MCF 10A (cell line): ENCODE measurements at places on chromosomes 1 and 21. TPM values are rescaled to one million over a fixed set of nuclear protein-coding genes. Genes with fewer than 3 reads are reported as not detected.
A peak's percentile ranks its signal among the peaks of the same experiment; 100 is the strongest.

GRCh38 chr1:10639775-10640578, 156.5 kb downstream of the CASZ1 start:
- peak; percentile 6 for DNase-seq

DNA sequence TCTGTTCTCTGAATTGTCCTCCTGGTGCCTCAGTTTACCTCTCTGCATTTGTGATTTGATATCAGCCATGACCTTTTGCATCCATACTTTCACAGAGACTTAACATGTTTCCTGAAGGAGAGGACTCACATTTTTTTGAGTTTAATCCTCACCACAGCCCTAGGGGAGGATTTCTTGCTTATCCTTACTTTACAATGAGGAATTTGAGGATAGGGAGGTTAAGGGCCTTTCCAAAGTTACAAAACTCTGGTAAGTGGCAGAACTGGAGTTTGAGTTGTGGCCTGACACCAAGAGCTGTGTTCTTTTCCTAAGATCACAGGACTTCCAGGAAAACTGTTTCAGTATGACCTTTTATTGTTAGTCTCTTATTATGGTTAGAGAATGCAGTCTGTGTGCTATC, 34.2 kb downstream of the TNFRSF8 start:
- DNase-seq: no peak

DNA sequence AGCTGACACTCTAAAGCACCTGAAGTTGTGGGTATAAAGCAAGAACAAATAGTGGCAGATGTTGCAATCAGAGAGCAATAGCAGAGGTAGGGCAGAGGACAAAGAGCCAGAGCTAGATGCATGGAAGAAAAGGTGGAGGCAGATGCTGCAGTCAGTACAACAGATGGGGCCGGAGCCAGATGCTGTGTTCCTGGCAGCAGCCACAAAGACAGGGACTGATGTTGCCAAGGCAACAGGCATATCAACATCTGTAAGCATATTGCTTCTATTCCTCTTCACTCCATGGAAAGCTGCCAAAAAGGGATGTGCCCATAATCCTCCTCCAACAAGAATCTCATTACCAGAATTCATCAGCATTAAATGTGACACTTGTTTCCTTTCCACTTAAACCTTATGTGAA, 108.0 kb downstream of the TNNI3K start:
- DNase-seq: peak; percentile 9

DNA sequence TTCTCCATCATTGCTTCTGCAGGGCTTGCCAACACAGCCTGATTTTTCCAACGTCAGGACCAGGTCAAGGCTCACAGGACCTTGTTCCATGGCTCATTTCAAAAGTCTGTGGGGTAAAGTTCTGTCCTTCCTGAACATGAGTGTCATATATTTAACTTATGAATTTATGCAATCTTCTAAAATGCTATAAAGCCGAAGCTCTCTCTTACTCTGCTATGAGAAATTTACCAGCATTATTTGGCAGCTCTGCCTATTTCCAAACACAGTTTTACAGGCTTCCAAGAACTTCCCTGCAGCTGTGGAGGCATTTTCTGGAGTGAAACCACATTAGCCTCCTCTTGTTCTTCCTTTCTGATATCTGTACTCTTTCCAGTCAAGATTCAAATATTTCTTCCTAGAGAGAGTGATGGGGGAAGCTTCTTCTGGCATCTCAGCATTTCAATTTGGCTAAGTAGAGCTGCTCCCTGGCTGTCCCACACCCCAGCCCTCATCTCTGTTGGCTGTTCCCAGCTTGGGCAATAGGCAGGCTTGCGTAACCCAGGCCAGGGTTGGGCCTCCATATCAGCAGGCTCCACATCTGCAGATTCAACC, 15.6 kb upstream of the HMGCS2 start:
- DNase-seq: peak; percentile 72

DNA sequence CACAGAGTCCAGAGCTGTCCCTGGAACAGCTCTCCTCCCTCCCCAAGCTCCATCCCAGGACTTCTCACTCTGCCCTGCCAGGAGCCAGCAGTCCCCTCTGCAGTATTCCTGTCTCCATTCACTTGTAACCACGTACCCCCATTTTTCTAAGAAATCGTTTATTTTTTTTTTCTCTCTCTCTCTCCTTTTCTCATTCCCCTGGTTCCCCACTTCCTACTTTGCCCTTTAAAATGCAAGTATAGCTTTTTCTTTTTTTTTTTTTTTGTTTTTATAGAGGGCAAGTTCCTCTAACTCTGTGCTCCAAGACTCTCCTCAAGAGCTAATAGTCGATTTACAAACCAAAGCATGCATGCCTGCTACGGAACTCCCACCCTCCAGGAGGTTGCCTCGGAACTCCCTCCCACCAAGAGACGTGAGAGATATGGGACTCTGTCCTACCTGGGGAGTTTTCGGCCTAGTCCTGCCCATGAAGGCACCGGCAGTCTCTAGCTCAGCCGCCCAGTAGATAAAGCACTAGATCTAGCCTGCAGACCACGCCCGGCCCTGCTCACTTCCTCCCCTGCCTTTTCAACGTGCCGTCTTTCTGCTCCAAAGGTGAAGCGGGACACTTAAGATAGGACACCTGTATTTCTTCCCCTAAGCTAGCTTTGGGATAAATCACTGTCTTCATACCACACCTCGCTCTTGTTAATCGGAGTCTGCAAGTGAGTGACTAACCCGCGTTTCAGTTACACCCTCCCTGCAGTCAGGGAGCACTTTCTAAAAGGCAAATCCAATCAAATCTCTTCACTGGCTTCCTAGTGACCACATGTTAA, 27.7 kb downstream of the TNFRSF9 start:
- DNase-seq: no peak

DNA sequence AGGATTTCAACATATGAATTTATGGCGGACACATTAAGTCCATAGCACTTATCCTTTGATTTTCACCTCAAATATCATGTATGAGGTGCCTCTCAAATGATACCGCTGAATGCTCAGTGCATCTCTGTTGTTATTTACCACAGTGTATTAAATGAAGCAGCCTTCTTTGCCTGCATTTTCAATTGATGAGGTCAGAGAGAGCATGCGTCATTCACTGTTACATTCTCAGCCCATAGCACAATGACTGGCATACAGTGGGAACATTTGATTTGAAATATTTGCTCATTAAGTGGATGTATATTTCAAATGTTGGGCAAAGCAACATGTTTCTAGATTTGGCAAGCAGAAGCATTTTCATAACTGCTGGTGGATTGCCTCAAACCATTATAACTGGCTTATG, 45.7 kb downstream of the LRRC7 start:
- DNase-seq: no peak

GRCh38 chr1:12067900-12068821, 5.1 kb downstream of the TNFRSF8 start:
- DNase-seq: no peak

GRCh38 chr1:31739346-31739745, 24.8 kb downstream of the ADGRB2 start:
- DNase-seq: no peak

DNA sequence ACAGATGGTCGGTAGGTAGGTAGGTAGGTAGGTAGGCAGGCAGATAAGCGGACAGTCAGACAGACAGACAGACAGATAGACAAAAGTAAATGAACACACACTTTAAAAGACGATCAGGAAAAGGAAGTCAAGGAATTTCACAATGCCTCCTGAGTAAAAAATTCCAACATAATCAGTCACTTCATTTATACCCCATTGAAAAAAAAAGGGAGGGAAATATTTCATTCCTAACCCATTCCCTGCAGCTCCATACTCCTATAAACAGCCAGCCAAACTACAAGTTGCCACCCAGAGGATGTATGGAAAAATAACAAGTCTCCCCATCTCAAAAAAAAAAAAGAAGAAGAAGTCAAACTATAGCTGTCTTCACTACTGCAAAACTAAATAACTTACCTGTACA, 43.4 kb downstream of the ZZZ3 start:
- DNase-seq: peak; percentile 60

- no peak for DNase-seq
Measured at GRCh38 chr1:43499898-43500297, 30.8 kb upstream of the PTPRF start.

GRCh38 chr1:235290740-235291502, 37.1 kb downstream of the ARID4B start:
- no peak for DNase-seq

DNA sequence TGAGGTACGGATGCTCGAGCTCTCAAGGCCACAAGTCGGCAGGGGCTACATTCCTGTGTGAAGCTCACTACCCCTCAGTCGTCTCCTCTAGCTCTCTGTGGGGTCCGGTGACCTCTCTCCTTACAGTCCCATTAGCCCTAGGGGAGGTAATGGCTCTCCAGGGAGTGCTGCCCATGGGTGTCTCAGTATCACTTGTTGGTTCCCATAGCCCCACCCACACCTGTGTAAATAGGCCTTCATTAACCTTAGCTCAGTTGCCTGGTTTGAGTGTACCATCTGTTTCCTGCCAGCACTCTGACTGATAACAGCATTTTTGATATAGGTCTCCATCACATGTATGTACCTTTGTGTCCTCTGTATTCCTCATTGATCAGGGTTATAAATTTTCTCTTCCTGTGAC, 133.2 kb upstream of the KCNJ15 start:
- DNase-seq: no peak

- no peak for DNase-seq
Measured at GRCh38 chr1:207908107-207908734, 2.7 kb downstream of the CD34 start.

- no peak for DNase-seq
Measured at GRCh38 chr21:45607909-45608295, 35.6 kb upstream of the PCBP3 start.

DNA sequence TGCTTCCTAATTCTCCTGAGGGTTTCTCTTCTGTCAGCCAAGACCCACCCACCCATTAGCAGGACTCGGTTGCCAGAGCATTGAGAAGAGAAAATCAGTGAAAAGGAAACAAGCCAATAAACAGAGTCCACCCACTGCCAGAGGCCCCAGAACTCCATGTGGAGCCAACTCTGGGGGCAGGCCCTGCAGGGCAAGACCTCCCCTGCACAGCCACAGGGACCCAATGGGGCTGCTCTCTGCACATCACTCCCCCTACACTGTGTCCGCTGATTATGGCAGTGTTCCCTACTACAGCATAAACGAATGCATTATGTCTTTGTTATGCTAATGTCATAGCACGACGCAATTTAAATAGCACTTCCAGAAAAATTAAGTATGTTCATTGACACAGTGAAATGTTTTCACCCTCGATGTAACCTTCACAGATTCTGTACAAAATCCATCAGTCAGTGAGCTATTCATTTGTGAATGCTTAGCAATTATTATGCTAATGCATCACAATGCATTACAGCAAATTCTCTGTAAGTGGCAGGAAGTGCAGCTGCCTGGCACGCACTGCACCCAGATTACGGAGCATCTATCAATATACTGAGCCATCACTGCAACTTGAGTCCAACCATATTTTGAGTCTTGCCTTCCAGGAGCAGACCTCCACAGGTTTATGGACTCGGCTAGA, 56.4 kb downstream of the GRIK3 start:
- DNase-seq: no peak

GRCh38 chr1:183872403-183872802, 67.5 kb downstream of the RGL1 start:
- DNase-seq: no peak

- no peak for DNase-seq
Measured at GRCh38 chr1:155173478-155174323, at the start of gene TRIM46. TSS of gene TRIM46 (plus strand) at chr1:155173849. CDS start at chr1:155173967, 118 bp downstream.

DNA sequence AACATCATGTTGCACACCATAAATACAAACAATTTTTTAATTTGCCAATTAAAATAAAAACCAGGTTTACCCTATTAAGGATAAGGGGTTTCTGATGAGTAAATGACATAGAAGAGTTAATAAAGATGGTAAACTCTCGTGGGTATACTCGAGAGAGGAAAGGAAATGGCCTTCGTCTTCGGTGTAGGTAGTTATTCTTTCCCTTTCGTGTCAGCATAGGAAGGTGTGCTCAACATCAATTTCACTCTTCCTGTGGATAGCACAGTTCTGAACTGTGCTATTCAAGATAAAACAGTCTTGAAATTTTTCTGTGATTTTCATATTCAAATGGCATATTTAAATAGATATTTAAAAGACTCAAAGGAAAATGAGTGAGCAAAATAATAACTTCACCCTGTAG, 98.2 kb downstream of the RGL1 start:
- no peak for DNase-seq

GRCh38 chr1:18191481-18192155, 84.0 kb downstream of the IGSF21 start:
- DNase-seq: no peak

DNA sequence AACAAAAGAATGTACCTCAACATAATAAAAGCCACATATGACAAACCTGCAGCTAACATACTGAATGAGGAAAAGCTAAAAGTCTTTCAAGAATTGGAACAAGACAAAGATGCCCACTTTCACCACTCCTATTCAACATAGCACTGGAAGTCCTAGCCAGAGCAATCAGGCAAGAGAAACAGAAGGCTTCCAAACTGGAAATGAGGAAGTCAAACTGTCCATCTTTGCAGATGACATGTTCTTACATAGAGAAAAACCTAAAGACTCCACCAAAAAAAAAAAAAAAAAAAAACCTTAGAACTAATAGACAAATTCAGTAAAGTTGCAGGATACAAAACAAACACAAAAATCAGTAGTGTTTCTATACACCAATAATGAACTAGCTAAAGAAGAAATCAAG, 20.2 kb downstream of the NSL1 start:
- no peak for DNase-seq

- no peak for DNase-seq
Measured at GRCh38 chr1:107464827-107465226, 324.0 kb downstream of the NTNG1 start.

DNA sequence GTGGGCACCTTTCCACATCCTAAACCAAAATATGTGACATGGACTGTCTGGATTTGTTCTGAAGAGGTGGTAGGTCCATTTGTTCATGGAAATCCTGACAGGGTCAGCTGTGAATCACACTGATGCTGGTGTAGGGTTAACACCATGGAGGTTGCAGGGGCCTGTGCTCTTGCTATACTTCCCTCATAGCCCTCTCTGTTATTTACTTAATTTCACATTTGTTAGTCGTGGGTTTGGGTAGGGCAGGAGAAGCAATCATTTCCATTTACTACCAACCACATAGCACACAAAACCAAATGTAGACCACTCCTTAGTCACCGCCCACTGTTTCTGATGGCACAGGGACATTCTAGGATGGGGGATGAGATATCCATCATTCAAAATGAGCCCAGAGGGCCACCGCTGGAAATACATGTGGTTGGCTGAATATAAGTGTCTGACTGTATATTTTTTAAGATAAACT, 61.8 kb upstream of the POU2F1 start:
- DNase-seq: no peak

- peak; percentile 61 for DNase-seq
Measured at GRCh38 chr1:234515411-234515810, 36.4 kb upstream of the TARBP1 start.

Gene TCHH
- total RNA-seq: 0.12 and 0.22 TPM in 2 replicates

Gene AHCYL1
- total RNA-seq: 104 and 106 TPM in 2 replicates

Gene PM20D1
- total RNA-seq: not detected in 2 replicates

Gene OTUD7B
- 44.3 and 47.4 TPM in 2 replicates for total RNA-seq

Gene RAB3B
- total RNA-seq: 0.02 and 0.05 TPM in 2 replicates

Gene IL22RA1
- total RNA-seq: not detected in 2 replicates

Gene KPNA6
- total RNA-seq: 86.9 and 109 TPM in 2 replicates

Gene CNIH3
- 3.4 and 3.6 TPM in 2 replicates for total RNA-seq

Gene PTAFR
- total RNA-seq: 1.6 and 1.8 TPM in 2 replicates
